ENCODE measurements at places on chromosomes 16 and 17. TPM values are rescaled to one million over a fixed set of nuclear protein-coding genes. Genes with fewer than 3 reads are reported as not detected.

Gene NUP85
- 103 TPM for total RNA-seq

Gene NHLRC4
- total RNA-seq = not detected

Gene LPO
- total RNA-seq = not detected

Gene NOXO1
- total RNA-seq = 0.43 TPM

Gene PTGES3L
- 5.5 TPM for total RNA-seq

Gene TPSG1
- total RNA-seq = not detected

Data from SJCRH30 (cell line).